ENCODE measurements at places on chromosomes 4 and X.
A peak's percentile ranks its signal among the peaks of the same experiment; 100 is the strongest.

- no peak for DNase-seq
Observed at GRCh38 chr4:185256446-185256845, 47.0 kb downstream of the SNX25 start.

- DNase-seq: no peak
Observed at GRCh38 chr4:153785910-153786721, 2.8 kb downstream of the SFRP2 start.

- DNase-seq: no peak
Observed at GRCh38 chrX:13569479-13570260, at the start of gene EGFL6. TSS of gene EGFL6 (plus strand) at chrX:13569601. CDS start at chrX:13569862, 261 bp downstream.

GRCh38 chrX:9942086-9942485 is 25.1 kb upstream of the CLDN34 start:
- DNase-seq: peak; percentile 29

- no peak for DNase-seq
Observed at GRCh38 chrX:10011991-10012390, 44.8 kb downstream of the CLDN34 start.

DNA sequence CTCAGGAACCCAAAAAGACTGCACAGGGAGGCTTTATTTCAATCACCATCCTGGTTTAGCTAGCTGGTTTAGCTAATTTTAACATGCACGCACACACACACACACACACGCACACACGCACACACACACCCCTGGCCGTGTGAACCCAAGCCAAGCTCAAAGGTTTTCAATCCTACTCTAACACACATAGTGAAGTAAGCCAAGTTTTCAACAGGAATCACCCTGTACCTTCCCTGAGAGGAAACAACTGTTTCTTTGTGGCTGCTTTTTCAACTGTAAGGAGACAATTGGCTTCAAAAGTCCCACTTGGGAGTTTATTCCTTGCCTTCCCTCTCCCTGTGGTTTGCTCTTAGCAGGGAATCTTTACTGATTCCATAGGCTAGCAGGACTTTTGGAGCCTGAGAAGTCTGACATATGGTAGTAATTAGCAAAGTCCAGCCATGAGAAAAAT is 98.9 kb upstream of the BMP3 start:
- DNase-seq: no peak

GRCh38 chr4:2485956-2486355 is 17.1 kb downstream of the RNF4 start:
- no peak for DNase-seq

DNA sequence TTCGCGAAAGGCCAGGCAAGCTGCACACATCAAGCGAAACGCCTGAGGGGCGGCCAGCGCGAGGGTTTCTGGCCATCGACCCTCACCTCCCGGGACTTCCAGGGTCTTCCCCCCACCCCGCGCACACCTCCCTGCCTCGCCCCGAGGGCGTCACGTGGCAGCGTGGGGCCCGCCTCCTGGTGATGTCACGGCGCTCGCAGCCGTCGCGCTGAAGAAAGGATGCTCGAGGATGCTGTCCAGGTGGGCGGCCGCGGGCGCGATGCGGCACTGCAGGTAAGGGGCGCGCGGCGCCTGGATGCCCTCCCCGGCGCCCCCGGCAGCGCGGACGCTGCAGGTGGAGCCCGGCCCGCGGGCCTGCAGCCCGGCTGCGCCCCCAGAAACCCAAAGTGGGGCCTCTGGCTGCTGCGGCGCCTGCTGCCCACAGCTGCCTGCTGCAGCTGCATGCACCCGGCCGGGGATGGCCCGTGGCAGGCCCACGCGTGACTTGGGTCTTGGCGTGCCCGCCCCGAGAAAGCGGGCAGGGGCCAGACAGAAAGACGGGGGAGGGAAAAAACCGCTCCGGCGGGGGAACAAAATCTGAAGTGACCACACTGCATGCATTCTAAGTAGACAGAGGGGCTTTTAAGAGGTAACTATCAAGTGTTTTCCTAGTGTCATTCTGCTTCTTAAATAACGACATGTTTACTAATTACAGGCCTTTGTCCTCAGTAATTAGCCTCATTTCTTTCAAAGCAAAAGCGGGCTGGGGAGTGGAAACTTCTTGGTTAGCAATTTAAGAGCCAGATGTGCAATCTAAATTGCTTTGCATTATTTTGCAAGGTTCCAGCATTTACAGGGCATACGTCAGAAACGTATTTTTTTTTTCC is 1.7 kb downstream of the CLCN4 start:
- no peak for DNase-seq

- DNase-seq: no peak
Observed at GRCh38 chrX:81261576-81261975, 59.7 kb downstream of the SH3BGRL start.

- DNase-seq: no peak
Observed at GRCh38 chr4:4782969-4783368, 76.5 kb upstream of the MSX1 start.

DNA sequence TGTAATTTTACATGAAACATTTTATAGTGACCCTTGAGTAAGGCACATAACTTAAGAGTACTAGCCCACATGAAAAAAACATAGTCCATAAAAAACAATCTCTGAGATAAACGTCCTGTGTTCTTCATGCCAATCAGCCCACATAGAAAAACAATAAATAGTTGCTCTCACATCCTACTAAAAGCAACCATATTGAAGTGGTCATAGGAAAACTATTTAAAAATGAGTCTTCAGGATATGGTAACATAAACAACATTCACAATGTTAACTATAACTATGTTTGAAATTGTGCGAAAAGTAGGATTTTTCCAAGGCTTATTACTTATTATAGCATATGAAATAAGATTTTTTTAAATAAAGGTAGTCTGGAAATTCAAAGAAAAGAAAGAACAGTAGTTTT is 77.1 kb upstream of the EPHA5 start:
- DNase-seq: no peak
